AML-193 (cell line): ENCODE measurements at places on chromosomes 11 and 22.

DNA sequence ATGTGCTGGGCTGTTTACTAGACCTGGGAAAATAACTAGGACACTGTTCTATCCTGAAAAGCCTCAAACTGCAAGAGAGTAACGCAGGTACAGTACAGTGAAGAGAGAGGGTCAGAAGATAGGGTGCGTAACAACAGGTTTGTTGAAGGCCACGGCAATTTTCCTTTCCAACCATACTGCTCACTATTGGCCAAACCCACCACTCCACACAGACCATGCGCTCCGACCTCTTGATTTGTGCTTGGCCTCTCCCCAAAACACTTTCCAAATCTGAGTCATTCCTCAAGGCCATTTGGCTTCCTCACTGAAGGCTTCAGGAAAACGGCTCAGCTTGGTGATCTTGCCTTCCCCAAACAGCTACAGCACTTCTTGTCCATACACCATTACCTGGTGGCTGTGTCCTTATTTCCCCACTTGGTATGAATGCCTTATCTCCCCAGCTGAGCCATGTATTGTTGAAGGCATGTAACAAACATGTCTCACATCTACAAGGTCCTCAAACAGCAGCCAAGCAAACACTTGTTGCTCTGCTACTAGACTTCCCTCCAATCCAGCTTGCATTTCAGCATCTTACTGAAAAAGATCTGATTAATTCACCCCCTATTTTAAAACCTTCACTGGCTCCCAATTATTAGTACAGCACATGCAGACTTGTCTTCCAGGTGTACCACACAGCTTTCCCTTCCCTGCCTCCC is 40.9 kb downstream of the TCF20 start:
- no peak for DNase-seq

DNA sequence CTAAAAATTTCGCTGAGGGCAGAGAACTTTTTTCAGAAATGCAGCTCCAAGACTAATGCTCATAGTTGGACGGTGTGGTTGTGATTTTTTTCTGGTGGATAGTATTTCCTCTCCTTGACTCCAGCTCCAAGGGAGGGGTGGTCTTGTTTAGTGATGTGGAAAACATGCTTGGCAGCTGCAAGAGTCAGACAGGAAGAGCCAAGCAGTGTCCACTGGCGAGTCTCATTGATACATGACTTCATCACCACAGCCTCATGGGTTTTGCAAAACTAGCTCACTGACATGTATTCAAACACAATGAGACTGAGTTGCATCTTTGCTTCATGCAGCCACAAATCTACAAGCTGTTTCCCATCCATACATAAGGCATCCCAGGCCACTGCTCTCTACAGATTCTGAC is 7.3 kb upstream of the KCNJ1 start:
- no peak for DNase-seq

GRCh38 chr22:25903294-25903693 is 161.3 kb downstream of the MYO18B start:
- no peak for DNase-seq

DNA sequence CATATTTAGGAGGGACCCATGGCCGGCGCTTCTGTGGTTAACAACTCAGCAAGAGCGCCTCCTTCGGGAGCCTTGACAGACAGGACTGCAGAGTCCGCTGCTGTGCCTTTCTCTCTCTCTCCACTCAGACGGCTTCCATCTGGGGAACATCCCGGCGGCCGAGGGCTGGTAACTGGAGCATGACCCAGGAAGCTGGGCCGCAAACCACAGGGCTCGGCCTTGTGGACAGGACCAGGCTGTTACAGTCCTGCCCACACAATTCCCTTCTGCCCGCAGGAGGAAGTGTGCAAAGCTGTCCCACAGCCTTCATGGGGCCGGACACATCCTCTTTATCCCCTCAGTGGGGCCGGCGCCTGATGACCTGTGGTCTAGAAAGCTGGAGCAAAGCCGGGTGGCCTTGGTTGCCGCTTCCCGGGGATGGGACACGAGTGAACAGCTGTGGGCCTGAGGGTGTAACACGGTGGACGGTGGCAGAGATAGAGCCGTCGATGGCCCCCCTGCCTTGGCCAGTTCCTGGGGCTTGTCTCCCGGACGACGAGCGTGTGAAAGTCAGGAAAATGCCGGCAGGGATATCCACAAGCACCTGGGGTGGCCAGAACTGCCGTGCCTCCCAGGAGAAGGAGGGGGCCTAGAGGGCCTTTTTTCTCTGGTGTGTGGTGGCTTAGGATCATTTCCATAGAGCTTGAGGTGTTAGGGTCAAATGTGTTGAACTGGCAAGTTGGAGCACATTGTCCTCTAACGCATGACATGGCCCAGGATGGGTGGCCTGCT is 50.1 kb downstream of the FBLN1 start:
- DNase-seq, result no peak

DNA sequence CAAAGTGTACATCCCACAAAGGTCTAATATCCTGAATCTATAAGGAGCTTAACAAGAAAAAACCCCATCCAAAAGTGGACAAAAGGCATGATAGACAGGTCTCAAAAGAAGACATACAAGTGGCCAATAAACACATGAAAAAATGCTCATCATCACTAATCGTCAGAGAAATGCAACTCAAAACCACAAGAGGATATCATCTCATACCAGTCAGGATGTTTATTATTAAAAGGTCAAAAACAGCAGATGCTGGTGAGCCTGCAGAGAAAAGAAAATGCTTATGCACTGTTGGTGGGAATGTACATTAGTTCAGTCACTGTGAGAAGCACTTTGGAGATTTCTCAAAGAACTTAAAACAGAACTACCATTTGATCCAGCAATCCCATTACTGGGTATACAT is 12.7 kb downstream of the LGALS12 start:
- no peak for DNase-seq

- DNase-seq, result no peak
Measured at GRCh38 chr11:64092761-64093136, 57.0 kb downstream of the FLRT1 start.

GRCh38 chr11:18608376-18608775 is 8.8 kb downstream of the MISFA start:
- DNase-seq, result no peak

GRCh38 chr11:115745610-115746512 is 241.6 kb upstream of the CADM1 start:
- DNase-seq, result no peak

GRCh38 chr22:23269441-23270211 is 89.3 kb downstream of the BCR start:
- DNase-seq, result no peak

DNA sequence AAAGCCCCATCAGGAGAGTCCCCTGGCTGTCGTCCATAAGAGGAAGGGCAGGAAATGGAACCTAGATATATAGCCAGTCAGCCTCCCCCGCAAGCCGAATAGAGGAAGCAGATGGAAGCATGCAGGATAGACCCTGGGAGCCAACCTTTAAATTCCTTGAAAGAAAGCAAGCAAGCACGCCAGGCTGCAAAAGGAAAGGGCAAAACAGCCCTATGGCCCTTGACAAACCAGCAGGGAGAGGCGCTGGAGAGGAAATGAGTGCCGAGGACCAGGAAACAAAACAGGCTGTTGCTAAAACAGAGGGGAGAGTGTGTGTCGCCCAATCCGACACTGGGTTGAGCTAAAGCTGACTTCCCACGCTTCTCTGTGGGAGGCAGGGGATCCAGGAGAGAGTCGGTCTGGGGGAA is 203.5 kb upstream of the MTNR1B start:
- DNase-seq, result no peak

DNA sequence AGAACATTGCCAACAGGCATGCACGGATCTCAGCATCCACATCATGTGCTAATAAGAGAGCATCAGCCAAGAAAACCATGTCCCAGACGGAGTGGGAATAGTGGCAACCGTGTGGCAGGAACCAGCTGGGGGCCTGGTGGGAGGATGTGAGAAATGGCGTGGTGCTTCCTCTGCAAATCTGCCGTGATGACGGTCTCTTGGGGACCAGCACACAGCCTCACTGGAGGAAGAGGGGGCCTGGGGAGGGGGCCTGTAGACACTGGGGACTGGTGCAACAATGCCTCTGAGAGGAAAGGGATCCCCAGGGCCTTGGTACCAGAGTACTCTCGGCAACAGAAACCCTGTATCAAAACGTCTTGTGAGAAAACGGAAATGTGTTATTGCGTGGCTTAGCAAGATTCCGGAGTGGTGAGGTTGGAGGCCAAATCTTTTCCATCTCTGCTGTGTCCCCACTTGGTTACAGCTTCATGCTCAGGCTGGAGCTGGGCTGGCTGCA is 154.3 kb upstream of the TBCEL start:
- DNase-seq, result no peak

DNA sequence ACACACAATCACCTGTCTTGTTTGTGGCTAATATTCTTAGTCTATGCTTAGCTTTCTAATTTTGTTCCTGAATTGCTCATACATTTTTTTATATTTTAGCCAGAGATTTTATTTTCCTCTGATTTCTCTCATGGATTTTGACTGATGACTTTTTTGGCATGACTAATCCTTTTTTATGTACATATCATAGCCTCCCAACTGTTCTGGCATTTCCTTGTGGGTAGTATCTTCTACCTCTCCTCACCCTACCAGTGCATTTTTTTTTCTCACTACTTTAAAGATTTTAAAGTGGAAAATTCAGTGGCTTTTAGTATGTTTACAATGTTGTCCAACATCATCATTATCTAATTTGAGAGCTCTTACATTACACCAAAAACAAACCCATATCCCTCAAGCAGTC is 84.4 kb upstream of the TENM4 start:
- no peak for DNase-seq

- DNase-seq, result no peak
Measured at GRCh38 chr11:66420671-66421476, at the start of gene NPAS4. Gene NPAS4 (plus strand): TSS chr11:66421035. CDS start chr11:66421180, 145 bp downstream.
